ENCODE measurements at places on chromosomes 7 and 10. TPM values are rescaled to one million over a fixed set of nuclear protein-coding genes. Genes with fewer than 3 reads are reported as not detected.

The SRGN gene
- total RNA-seq = 1.7 TPM

The INTS1 gene
- total RNA-seq = 55.6 TPM

The SPDYE16 gene
- not detected for total RNA-seq

The SMARCD3 gene
- 1.4 TPM for total RNA-seq

The CLCN1 gene
- not detected for total RNA-seq

The PDCD4 gene
- total RNA-seq = 246 TPM

The DNAJB9 gene
- 66.4 TPM for total RNA-seq

The EPHB6 gene
- 0.34 TPM for total RNA-seq

The SORCS1 gene
- not detected for total RNA-seq

The ZNF32 gene
- total RNA-seq = 39.9 TPM
